ENCODE measurements at places on chromosomes 2 and 18.

- no peak for DNase-seq
These were observed 84.4 kb upstream of the LYPD1 start for GRCh38 chr2:132754392-132754791.

- no peak for DNase-seq
These were observed 799 bp downstream of the CEP68 start for GRCh38 chr2:65057054-65057375.

GRCh38 chr2:218805627-218806026, 23.7 kb downstream of the CYP27A1 start:
- DNase-seq, result peak; percentile 54

DNA sequence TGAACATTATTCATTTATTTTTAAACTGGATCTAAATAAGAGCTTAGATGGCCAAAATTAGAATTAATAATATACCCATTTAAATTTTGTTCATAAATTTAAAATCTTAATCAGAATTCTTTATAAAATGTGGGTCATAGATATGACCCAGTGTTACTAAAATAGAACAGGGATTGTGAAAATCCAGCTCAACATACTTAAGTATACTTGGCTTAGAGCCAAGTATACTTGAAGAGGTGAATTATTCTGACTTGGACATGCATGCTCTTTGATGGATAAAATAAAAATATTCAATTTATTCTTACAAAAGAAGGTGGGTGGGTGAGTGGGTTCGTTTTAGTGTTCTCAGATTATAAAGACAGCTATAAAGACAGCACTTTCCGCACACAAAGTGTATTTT, 70.7 kb downstream of the SPOPL start:
- peak; percentile 7 for DNase-seq

DNA sequence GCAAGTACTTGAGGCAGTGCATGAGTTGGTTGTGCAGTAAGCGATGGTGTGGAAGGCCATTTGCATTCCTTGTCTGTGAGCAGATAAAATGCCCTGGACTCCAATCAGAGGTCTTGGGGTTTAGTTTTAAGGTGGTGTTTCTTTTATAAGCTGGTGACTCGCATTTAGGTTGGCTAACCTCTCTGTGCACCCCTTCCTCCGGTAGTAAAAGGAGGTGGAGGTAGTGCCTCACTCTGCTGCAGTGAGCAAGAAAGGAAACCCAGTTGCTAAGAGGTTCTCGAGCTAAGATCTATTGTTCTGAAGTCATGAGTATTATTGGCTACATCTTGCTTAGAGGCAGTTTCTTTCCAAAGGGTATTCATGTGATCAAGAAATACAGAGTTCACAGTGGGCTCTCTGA, 74.3 kb upstream of the EML6 start:
- no peak for DNase-seq

DNA sequence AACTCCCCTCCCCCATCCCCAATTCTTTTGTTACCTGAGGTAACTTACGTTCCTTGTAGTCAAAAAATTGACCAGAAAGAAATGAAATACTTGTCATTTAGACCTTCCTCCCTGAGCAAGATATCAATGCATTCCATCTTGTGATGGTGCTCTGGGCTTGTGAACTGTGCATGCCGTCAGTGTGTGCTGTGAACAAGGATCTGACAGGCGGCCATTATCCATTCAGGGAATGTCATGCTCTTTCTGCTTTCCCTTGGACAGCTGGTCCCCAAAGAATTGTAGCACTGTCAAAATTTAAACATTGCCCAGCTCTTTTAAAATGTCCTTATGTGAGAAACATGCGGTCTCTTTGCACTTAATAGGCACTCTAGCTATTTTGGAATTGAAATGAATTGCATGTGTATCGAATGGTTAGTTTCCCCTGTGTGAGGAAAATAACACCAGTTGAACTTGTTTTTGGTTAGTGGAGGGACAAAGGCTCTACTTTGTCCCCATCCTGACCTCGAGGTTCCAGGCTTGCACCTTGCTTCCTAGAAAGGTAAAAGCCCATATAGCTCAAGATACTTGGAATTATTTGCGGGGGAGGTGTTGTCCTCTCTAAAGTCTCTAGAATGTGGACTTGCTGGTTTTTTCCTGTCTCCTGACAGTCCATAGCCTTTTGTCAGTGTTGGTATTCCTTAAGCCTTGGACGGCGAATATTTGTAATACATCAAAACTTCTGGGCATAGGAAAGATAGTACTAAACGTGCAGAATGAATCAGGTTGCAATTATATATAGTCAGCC, 350.9 kb downstream of the NUP35 start:
- DNase-seq, result no peak

- DNase-seq, result peak; percentile 55
These were observed 82.4 kb downstream of the RBMS1 start for GRCh38 chr2:160411167-160411566.

DNA sequence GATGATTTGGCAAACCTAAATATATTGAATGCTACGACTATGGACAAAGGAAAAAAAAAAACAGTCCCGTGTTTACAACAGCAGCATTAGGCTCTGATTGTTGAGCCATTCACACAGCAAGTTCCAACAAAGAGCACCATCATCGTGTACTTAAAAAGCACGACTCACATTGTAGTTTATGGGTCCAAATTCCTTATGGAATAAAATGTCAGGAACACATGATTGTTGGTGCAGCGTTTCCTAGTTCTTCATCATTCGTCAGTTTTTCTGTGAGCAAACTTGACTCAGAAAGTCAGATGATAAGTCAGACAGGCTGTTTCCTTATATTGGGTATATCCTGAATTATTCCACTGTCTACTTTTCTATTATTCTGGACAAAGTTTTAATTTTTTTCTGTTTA, 10.0 kb upstream of the KIDINS220 start:
- DNase-seq, result no peak

DNA sequence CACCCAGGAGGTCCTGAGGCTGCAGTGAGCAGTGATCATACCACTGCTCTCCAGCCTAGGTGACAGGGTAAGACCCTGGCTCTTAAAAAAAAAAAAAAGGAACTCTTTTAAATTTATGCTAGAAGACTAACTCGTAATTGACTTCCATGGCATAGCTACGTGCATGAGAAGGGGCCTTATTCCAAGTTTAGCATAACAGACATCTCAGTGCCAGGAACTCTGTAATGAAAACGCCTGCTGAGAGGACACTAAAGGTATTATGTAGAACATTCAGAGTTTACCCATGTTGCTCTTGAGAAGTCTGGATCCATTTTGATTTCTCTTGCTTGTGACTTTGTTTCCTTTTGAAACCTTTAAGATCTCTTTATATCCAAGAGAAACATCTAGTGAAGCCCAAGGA, 276.0 kb downstream of the ZNF407 start:
- no peak for DNase-seq

GRCh38 chr2:27518782-27519113, 22.1 kb downstream of the GCKR start:
- no peak for DNase-seq

DNA sequence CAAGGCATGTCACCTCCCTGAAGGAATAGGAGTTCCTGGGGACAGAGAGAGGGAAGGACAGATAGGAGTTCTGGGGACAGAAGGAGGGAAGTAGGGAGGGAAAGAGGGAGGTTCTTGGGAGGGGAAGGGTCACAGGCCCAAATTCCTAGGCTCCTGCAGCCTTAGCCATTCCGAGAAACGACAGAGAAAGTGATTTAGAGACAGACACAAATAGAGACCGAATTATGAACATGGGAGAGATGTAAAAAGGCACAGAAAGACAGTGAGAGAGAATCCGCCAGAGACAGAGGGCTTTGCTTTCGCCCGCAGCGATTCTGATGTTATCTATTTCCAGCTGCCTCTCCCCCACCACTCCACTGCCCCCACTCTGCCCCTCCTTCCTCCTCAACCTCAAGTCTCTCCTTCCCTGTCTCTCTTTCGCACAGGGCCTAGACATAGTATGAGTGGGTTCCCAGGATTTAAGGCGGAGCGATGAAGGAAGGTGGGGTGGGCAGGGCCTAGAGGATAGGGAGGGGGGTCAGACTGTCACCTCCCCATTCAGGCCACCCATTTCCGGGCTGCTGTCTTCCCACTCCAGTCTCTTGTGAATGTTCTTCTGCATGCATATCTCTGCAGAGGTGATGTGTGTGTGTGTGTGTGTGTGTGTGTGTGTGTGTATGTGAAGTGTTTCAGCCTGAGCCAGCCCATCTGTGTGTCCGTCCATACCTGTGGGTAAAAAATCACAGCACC, 3.3 kb upstream of the WNT6 start:
- DNase-seq, result no peak

- DNase-seq, result peak; percentile 74
These were observed 543 bp upstream of the MARCHF4 start for GRCh38 chr2:216372761-216373291.

DNA sequence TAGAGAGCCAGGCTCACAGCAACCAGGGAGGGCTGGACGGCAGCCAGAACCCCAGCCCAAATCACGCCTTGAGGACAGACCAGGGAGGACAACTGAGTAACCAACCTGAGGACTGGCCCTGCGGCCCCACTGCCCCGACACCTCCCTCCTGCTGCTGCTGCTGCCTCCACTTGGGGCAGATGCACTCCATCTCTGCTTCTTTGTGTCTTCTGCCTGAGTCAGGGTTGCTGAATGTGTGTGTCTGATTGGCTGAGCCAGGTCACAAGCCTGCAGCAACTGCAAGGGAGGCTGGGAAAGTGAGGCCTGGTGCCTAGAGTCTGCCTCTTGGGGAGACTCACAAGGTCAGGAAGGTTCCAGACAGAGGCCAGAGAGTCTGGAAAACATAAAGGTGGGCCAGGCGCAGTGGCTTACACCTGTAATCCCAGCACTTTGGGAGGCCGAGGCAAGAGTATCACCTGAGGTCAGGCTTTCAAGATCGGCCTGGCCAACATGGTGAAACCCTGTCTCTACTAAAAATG, 83.4 kb downstream of the ZFP36L2 start:
- DNase-seq, result no peak

DNA sequence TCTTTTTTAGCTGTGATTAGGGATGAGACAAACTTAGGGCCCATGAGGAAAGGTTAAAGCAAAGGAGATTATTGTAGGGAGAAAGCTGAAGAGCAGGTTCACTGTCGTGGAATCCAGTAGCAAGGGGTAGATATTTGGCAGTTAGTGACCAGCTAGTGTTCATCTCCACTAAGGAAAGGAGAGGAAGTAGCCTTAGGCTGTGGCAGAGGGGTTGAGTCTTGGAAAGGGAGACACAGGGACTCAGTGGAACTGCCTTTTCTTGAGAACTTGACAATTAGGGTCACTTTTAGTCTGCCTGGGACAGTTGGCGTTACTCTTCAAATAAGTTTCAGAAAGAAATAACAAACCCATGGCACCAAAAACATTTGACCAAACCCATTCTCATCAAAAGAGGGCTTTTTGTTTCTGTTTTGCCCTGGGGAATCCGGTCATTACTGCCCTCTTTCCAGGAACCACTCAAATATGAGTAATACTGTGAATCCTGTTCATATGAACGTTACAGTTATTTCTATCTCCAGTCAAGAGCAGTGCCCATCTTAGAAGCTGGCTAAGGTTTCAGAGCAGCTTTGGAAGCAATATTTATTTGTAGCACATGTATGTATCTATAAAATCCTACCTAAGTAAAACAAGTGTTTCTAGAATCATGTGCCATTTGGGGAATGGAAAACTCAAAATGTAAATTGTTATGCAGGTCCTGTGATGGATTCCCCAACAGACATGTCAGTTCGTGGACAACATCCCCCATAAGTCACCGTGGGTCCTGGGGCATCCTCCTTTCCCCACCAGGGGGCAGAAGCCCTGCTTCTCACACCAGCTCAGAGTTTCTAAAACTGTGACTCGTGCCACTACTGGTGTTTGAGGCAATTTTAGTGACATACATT, 77.3 kb upstream of the PHLPP1 start:
- DNase-seq, result no peak

GRCh38 chr2:151111599-151112278, 149.9 kb downstream of the RBM43 start:
- peak; percentile 66 for DNase-seq

- DNase-seq, result no peak
These were observed 38.9 kb downstream of the ZNF516 start for GRCh38 chr18:76456018-76456750.

DNA sequence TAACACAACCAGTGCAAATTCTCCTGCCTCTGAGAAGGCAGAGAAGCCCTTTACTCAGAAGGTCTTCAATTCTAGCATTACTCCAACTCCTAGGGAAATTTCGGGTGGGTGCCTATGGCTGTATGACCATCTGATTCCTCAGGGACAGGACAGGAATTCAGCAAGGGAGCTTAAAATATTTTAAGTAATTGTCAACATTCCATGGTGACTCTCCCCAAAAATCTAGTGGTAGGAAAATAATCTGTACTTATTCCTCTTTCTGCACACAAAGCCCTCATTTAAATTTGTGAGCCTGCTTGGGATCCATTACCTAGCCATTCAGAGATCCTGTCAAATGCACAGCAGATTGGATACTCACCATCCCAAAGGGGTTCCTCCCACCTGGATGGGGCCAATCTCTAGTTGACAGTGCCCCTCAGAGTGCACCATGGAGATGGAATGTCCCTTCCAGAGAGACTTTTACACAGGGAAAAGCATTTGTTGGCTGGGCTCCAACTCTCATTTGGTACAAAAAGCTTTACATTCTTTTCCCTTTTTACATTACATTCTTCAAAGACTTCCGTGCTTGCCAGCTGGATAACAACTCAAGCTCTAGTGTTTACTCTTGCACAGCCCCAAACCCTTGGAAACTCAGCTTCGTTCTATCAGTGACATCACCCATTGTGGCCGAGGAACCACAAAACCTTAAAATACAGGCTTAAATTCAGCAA, 3.1 kb upstream of the TMEM150A start:
- peak; percentile 87 for DNase-seq

DNA sequence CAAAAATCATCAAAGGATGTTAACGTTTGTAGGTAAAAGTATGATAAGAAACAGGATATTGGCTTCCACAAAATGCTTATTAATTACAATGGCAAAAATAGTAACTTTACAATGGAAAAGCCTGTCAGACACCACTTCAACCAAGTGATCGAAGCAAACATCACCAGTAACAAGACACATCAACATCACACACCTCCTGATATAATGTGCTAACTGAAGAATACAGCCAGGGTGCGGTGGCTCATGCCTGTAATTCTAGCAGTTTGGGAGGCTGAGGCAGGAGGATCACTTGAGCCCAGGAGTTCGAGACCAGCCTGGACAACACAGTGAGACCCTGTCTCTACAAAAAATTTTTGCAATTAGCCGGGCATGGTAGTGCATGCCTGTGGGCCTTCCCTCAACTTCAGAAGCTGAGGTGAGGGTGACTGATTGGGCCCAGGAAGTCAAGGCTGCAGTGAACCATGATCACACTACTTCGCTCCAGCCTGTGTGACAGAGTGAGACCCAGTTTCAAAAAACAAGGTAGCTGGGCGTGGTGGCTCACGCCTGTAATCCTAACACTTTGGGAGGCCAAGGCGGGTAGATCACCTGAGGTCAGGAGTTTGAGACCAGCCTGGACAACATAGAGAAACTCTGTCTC, 15.0 kb downstream of the MGAT4A start:
- no peak for DNase-seq

DNA sequence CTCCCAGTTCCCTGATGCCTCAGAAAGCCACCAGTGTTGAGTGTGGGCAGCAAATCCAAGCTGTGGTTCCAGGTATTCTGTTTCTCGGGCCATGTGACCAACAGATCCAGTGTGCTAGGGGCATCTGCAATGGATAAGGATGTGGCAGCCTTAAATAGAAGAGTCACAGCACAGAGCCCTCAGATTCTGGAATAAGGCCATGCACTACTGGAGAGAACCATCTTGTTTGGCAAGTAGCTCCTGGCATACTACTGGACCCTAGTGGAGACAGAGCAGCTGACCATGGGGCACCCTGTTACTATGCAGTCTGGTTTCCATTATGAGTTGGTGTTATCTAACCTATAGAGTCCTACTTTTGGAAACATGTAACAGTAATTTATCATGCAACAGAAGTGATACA, 53.3 kb upstream of the ZBTB7C start:
- DNase-seq, result no peak

- no peak for DNase-seq
These were observed 5.2 kb downstream of the ARHGAP25 start for GRCh38 chr2:68739595-68740399.

GRCh38 chr2:219527472-219527871, 13.2 kb downstream of the ASIC4 start:
- DNase-seq, result no peak

All from adipocyte (in vitro differentiated cells).